ENCODE measurements at places on chromosomes 12 and 14.

DNA sequence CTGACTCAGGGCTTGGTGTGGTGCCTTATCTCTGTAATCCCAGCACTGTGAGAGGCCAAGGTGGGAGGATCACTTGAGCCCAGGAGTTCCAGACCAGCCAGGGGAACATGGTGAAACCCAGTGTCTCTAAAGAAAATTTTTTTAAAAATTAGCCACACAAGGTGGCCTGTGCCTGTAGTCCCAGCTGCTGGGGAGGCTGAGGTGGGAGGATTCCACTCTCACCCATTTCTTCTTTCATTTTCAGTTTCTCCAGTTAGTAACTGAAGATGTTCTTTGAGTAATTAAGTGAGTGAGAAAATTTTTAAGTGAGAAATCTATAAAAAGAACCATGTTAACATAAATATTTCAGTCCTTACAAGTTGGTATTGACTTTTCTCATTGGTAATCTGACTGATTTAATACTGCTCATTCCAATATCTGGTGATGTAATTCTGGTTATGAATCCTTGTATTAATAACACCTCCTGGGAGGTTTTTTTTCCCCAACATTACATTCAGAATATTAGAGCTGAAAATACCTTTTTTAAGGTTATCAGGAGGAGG, 6.1 kb downstream of the METTL3 start:
- no peak for DNase-seq

- DNase-seq = no peak
These were observed 32.2 kb upstream of the UNC79 start for GRCh38 chr14:93398491-93398890.

- DNase-seq = no peak
These were observed 110.9 kb downstream of the SCAF11 start for GRCh38 chr12:45879363-45879895.

- DNase-seq = no peak
These were observed 45.8 kb downstream of the HSD17B6 start for GRCh38 chr12:56808954-56809353.

DNA sequence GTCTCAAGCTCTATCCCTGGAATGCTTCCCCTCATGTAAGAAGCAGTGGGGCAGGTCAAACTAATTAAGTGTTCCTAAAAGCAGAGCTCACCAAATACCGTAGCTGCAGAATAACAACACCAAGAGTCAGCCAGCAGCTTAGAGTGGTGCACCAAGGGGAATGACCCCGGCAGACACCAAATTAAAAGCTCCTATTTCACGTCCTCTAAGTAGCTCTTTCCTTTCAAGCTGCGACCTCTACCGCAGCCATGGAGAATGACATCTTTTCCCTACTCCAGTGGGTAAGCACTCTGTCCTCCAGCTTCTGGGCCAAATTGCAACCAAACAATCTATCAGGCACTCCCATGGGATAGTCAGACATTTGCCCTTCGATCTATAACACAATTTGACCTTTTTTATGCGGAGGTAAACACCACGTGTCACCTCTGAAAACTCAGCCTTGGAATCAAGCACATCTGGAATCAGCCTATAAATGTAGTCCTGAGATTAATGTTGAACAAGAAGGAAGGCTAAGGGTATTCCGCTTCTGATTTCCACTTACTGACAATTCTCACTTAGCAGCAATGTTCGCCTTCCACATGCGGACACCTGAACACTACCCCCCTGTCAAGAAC, 67.6 kb upstream of the CDKN3 start:
- no peak for DNase-seq

GRCh38 chr12:562634-563033, 100.6 kb downstream of the NINJ2 start:
- no peak for DNase-seq

DNA sequence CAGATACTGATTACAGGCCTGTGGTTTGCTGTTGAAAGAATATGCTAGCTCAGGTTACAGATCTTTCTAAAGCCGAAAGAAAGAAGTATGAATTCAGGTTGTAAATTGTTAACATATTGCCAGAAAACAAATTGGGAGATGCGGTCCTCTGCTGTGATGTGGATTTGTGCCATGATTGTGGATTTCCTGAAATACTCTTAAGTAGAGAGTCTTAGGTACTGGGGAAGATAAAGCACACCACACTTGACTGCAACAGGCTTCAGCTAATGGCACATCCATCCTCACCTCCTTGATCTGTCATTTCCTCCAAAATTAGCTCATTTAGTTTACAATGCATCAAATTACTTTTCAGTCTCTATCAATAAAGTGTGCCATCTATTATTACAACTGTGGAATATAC, 279.2 kb downstream of the SYT1 start:
- no peak for DNase-seq

DNA sequence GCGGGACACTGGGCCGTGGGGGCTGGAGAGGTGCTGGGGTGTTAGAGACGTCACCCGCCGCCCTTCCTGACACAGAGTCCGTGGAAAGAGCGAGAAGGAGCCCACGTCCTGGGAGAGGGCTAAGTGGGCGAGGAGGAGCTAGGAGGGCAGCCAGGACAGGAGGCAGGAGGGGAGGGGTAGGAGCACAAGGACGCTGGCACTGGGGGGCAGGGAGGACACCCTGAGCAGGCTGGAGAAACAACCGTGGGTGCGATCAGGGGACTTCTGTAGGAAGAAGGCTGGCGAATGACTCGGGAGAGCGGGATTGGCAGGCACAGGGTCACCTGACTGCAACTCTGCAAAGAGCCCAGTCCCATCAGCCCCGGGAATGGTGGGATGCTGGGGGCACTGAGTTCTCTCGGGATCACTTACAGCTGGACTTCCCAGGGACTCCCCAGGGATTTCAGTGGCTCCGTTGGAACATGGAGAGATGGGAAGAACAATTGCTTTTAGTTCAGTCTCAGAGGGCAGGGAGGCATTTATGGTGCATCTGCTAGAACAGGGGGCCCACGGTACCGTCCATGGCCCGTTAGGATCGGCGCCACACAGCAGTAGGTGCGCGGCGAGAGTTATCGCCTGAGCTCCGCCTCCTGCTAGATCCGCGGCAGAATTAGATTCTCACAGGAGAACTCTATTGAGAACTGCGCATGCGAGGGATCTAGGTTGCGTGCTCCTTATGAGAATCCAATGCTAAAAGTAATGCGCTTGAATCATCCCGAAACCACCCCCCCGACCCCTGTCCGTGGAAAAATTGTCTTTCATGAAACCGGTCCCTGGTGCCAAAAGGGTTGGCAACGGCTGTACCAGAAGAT, 24.3 kb downstream of the UBR7 start:
- DNase-seq = no peak
